ENCODE measurements at places on chromosomes 1 and 21.

- DNase-seq = no peak
Observed at GRCh38 chr1:187605736-187606135, 777.0 kb downstream of the PLA2G4A start.

DNA sequence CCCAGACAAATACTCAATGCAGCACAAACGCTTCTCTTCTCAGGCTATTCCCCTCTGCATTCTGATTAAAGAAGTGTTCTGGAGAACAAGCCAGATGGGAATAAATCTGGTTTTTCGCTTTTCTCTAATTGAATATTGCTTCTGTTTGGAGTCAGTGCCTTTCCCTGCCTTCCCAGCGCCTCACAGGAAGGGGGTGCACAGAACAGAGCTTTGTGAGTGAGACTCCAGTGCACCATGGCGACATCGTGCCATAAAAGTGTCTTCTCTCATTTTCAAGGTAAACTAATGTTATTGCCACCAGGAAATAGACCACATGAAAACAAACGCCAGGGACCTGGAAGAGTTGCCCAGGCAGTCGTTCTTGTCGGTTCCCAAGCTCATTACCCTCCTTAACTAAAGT, 43.6 kb upstream of the SLC45A1 start:
- DNase-seq = no peak

DNA sequence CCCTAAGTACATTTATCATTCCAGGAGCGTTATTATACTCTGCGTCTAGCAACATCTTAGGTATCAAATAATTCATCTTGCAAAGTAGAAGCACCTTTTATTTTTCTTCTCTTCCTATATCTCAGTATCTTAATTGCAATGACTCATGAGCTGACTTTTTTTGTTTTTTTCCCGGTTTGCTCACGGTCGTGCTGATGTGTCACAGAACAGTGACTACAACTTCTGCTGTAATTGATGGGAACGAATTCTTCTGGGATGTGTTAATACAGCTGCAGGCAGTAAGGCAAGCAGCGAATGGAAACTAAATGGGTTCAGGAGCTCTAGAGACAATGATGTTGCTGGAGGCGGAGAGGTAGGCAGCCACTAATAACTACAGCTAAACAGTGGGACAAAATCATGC, 89.8 kb upstream of the TMPRSS15 start:
- DNase-seq = no peak

DNA sequence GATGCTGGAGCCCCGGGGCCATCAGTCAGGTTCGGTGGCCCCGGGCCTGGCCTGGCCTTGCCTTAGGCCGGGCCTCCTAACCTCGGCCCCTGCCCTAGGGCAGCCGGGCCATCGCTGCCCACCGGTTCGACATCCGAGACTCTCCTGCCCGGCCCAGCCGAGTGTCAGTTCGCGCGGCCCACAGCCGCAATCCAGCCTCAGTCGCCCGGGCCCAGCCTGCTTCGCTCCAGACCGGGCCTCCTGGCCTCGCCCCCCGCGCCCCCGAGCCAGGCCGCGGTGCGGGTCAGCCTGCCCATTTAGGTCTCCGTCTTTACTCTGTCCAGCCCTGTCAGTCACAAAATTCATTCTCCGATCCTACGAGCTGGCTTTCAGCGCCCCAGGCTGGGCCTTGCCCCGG, 777 bp downstream of the LRRC41 start:
- DNase-seq = peak; percentile 45

GRCh38 chr1:203521074-203521794, 27.3 kb downstream of the OPTC start:
- DNase-seq = no peak

- no peak for DNase-seq
Observed at GRCh38 chr1:184610876-184611595, 143.6 kb downstream of the EDEM3 start.

DNA sequence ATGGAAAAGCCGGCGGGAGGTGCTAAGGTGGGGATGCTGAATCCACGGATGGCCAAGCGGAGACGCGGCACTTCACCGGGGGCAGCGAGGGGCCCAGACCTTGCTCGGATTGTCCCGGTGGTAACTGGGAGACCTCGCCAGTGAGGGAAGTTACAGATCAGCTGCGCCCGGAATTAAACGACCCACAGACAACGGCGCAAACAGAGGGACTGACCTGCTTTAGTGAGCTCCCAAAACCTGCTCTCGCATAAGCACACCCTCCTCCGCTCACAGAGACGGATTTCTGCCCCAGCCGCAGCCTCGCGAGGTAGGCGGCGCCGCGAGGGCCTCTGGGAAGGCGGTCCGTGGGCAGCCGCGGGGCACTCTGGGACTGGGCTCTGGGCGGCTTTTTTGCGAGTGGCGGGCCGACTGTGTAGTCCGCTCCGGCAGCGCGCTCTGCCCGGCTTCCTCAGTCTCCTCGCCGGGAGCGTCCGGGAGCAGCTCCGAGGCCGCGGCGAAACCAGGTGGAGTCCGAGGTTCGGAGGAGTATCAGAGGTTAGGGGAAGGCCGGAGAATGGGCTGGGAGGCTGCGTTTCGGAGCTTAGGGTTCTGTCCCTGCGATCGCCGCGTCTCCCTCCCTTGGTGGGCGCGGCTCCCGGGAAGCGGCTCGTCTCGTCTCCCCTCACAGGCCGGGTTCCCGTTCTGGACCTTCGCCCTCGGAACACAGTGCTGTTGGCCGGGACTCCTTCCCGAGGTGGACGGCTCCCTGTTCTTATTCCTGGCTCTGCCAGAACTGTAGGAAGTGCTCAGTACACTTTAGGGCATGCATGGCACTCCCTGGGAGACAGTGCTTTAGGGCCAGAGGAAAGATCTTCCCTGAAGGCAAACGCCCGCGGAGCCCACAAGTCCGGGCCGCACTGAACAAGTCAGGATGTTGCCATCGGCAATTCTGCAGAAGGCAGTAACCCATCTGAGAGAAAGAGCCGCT, at the start of gene EXO5:
TSS of gene EXO5 (plus strand) at position 393 of the 967 bp plus-strand sequence. CDS start 5,778 bp downstream, outside the sequence.
- peak; percentile 85 for DNase-seq

DNA sequence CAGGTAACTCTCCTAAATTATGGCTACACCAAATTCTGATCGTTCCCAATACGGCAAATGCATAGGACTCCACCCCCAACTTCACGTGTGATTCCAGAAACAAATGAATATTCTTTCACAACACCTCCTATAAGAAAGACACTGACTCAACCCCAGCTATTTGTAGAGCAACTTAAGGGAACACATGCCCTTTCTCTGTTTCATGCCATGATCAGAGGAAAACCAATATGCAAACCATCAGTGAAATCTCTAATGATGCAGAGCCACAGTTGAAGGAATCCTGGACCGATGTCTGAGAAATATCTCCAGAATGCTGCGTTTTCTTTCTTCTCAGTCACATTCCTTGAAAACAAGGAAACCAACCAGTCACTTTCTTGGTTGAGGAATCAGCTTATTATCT, 164.2 kb upstream of the PTBP2 start:
- no peak for DNase-seq

DNA sequence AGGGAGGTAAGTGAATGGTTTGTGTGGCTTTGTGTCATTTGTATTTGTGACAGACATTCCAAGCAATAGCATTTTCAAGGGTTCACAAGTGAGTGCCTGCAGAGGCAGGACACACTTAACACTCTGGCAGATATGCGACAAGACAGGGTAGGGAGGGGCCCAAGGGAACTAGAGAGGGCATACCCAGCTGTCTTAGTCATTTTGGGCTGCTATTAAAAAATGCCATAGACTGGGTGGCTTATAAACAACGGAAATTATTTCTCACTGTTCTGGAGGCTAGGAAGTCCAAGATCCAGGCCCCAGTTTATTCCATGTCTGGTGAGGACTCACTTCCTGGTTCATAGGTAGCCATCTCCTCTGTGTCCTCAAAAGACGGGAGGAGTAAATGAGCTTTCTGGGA, 137.4 kb downstream of the FGGY start:
- DNase-seq = no peak

DNA sequence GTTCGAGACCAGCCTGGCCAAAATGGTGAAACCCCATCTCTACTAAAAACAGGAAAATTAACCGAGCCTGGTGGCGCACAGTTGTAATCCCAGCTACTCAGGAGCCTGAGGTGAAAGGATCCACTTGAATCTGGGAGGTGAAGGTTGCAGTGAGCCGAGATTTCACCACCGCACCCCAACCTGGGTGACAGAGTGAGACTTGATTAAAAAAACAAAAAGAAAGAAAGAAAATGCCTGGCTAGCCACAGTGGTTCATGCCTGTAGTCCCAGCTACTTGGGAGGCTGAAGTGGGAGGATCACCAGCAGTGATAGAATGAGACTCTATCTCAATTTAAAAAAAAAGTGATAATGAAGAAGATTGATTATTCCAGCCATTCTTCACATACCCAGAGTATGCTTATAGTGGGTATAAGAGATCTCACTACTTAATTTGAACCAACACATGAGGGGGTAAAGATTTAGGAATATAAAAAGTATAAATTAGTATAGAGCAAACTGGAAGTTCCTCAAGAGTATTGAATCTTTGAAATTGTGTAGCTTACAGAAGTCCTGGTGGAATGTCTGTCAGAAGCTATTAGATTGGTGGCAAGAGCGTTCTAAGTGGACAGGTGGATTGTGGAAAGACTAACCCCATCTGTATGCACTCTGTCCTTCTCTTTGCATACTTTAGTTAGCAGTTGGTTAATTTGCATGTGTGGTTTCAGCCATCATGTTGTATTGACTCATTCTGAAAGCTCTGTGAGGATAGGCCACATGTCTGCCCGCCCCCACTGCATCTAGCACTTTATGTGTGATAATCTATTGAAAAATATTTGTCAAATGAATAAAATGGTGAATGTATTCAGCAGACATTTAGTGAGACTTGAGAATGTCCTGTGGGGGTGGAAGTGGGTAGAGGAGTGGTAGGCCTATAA, 25.0 kb downstream of the RLF start:
- DNase-seq = peak; percentile 10

- no peak for DNase-seq
Observed at GRCh38 chr1:58829866-58830265, 46.0 kb upstream of the JUN start.

DNA sequence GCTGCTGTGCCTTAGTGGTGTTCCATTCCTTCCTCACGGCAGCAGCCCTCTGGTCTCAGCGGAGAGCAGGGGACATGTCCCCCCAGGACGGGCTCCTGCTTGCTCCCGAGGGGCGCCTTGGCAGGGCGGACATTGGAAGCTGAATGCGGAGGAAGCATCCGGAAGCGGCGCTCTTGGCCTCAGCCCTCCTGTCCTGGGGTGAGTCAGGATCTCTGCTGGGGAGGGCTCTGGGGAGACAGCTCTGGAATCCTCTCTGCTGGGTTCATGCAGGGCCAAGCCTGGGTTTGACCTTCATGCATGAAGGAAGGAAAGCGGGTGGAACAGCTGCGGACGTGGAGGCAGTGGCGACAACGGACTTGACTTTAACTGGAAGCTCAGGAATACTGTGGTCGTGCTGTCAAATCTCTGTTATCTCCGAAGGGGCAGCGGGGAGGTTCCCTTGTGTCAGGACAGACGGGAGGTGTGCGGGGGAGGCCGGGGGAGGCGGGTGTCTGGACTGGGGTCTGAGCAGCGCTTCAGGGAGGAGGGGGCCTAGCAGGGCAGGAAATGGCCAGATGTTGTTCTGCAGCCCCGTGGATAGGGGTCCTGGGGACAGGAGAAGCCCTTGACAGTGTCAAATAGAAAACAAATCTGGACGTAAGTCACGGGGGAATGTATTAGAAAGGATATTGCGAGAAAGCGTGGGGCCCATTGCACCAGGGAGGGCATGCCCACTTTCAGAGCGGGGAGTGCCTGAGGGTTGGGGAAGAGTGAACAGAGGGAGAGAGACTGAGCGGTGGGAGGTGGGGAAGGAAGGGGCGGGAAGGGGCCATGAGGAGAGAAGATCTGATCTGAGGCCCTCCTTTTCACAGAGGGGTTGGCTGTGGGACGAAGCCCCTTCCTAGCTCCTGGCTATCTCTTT, 26.6 kb downstream of the CRYAA start:
- no peak for DNase-seq

- no peak for DNase-seq
Observed at GRCh38 chr1:72705921-72706320, 423.6 kb upstream of the NEGR1 start.

GRCh38 chr1:38820860-38821259, 38.7 kb downstream of the RRAGC start:
- no peak for DNase-seq

DNA sequence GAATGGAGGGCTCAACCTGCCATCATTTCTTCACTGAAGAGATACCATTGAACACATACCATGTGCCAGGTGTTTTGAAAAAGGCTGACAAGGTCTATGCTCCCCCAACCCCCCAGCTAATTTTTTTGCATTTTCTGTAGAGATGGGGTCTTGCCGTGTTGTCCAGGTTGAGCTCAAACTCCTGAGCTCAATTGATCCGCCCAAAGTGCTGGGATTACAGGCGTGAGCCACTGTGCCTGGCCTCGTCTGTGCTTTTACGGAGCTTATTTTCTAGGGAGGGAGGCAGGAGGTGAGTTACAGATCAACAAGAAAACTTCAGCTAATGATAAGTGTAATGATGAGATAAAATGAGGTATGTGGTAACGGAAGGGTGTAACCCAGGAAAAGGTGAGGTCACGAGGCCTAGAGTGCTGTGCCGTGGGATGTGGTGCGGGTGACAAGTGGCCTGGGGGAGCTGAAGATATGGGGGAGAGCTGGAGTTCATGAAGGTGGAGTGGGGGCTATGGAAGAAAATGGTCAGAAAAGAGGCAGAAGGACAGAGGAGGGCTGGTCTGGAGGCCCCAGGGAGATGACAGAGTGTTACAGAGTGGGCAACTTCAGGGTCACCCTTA, 28.2 kb downstream of the FAAH start:
- DNase-seq = no peak

GRCh38 chr1:205172729-205173366, 38.7 kb downstream of the DSTYK start:
- DNase-seq = no peak

Measured in transverse colon (tissue), 4 donors.